ENCODE measurements at places on chromosomes 16 and 17. TPM values are rescaled to one million over a fixed set of nuclear protein-coding genes. Genes with fewer than 3 reads are reported as not detected.

- no peak for DNase-seq
These were observed 8.7 kb downstream of the CYBC1 start for GRCh38 chr17:82441691-82442487.

The CA7 gene
- not detected for total RNA-seq

The CENPN gene
- total RNA-seq = 4.2 TPM

DNA sequence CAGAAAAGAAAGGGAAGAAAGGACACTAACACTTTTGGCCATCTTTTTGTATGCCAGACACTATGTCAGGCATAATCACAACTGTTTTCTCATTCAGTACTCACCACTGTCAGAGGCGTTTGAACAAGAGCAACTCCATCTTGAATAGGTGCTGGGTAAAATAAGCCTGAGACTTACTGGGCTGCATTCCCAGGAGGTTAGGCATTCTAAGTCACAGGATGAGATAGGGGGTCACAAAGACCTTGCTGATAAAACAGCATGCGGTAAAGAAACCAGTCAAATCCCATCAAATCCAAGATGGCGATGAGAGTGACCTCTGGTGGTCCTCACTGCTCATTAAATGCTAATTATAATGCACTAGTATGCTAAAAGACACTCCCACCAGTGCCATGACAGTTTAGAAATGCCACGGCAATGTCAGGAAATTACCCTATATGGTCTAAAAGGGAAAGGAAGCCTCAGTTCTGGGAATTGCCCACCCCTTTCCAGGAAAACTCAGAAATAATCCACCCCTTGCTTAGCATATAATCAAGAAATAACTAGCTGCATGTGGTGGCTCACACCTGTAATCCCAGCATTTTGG is 14.9 kb upstream of the LYRM9 start:
- no peak for DNase-seq

- no peak for DNase-seq
These were observed 67.1 kb upstream of the METRNL start for GRCh38 chr17:83012200-83012785.

DNA sequence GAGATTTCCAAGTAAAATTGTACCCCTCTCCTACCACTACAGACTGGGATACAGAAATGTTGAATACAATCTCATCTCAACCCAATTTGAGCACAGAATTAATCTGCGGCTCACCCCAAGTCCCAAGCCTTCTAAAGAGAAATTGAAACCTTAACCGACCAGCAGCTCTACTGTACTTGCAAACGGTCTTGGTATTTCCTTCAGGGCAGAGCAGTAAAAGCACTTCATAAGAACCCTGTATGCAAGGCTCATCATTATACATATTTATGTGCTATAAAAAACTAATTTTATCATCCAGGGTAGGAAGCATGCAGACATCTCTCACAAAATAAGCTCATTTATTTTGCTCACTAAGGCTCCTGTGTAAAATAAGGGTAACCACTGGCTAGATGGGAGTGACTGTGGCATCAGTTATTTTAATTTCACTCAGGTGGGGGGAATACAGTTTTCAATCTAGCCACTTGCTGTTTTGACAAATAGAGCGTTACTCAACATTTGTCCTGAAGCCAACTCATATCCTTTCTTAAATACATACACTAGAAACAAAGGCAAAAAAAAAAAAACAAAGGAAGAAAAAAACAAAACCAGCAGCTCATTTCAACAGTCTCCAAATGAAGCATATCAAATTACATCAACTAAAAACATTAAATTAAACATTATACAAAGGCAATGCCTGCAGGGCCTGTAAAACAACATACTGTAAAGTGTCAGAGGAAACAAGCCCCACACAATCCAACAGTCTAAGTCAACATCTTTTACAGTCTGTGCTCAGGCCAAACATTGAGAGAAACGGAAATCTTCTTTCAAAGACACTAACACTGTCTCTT is 65.0 kb downstream of the PARN start:
- DNase-seq = no peak

The FTO gene
- total RNA-seq = 98.0 TPM

GRCh38 chr17:42760652-42761581 is at the start of gene RAMP2:
Gene RAMP2 (plus strand): TSS chr17:42761227. CDS start chr17:42761262, 35 bp downstream.
- peak; percentile 81 for DNase-seq

GRCh38 chr17:77821114-77821513 is 137.4 kb upstream of the TNRC6C start:
- peak; percentile 74 for DNase-seq

GRCh38 chr16:66291833-66292232 is 74.7 kb upstream of the CDH5 start:
- peak; percentile 2 for DNase-seq

The DNASE1L2 gene
- 0.19 TPM for total RNA-seq

Measured in posterior vena cava (tissue), 2 donors.